ENCODE measurements at places on chromosomes 1 and 21. TPM values are rescaled to one million over a fixed set of nuclear protein-coding genes. Genes with fewer than 3 reads are reported as not detected.
A peak's percentile ranks its signal among the peaks of the same experiment; 100 is the strongest.

DNA sequence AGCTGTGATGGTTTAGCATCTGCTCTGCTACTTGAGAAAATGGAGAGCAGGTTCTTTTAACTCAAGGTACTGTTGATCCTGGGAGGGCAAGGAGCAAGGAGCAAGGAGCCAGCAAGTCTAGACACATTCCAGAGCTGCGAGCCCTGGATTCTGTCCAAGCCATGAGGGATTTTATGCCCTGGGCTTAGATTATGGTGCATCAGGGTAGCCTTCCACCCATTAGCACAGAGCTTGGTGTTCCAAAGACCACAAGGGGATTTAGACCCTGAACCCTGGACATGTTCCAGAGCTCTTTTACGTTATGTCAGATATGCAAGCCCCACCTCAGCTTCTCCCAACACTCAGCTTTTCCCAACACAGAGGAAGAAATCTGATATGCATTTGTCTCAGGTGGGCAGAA is 2.0 kb upstream of the OR14I1 start:
- peak; percentile 64 for DNase-seq

DNA sequence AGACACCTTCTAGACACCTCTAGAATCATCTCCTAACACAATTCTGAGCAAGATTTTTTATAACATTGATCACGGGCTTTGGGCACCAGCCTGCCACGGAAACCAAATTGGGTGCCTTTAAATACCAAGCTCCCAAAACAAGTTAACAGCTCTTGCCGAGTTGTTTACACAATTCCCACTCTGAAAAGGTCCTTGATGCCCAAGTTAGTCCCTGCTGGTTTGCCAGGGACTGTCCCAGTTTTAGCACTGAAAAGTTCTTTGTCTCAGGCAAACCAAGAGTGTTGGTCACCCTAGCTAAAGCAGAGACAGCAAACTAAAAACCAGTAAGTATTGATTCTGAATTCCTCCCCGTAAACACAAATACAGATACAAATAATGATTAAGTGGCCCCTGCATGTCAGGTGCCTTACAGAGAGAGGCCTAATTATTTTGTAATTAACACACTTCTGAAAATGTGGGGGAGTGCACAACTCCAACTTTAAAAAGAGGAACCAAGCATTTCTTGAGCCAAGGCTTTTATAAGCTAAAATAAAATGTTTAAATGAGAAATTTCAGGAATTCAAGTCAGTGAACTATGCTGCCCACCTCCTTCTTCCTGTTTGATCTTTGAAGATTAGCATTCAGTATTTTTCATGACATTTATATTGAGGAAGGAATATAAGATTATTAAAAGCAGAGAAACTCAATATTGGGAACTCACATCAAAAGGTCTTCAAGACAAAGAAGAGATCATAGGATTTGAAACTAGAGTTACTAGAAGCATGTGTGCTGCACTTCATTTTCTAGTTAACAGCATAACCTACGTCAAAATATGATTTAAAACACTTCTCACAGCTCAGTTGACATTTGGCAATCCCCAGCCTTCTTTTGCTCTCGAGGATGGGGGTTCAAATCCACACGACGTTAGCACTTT is 9.0 kb upstream of the UBE2U start:
- no peak for DNase-seq

The FAM3B gene
- total RNA-seq: 49.5 TPM

GRCh38 chr1:61742620-61743430 is 545 bp downstream of the PATJ start:
- peak; percentile 48 for DNase-seq

The CFAP107 gene
- total RNA-seq: not detected
